ENCODE measurements at places on chromosomes 3 and 15. TPM values are rescaled to one million over a fixed set of nuclear protein-coding genes. Genes with fewer than 3 reads are reported as not detected.

DNA sequence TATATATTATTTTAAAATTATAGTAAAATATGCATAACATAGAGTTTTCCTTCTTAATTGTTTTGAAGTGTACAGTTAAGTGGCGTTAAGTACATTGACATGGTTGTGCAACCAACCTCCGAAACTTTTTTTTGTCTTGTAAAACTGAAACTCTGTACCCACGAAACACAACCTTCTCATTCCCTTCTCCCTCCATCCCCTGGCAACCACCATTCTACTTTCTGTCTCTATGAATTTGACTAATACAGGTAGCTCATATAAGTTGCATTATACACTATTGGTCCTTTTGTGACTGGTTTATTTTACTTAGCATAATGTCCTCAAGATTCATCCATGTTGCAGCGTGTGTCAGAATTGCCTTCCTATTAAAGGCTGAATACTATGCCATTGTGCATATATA, 179.4 kb downstream of the SATB1 start:
- no peak for DNase-seq

- DNase-seq, result no peak
Observed at GRCh38 chr3:4712109-4712508, 219.0 kb downstream of the ITPR1 start.

DNA sequence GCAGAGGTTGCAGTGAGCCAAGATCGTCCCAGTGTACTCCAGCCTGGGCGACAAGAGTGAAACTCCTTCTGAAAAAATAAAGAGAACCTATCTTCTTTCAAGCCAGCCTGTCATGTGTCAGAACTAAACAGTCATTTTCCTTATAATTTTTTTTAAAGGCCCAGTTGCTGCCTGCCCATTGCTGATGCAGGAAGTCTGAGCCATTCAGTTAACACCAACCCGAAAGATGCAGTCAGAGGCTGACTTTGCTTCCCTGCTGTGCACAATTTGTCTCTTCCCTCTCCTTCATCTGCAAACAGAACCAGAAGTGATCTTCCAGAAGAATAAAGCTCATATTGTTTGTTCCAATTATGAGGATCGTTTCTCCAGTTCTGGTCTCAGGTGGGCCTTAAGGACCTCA, 220.6 kb downstream of the SLCO3A1 start:
- no peak for DNase-seq

DNA sequence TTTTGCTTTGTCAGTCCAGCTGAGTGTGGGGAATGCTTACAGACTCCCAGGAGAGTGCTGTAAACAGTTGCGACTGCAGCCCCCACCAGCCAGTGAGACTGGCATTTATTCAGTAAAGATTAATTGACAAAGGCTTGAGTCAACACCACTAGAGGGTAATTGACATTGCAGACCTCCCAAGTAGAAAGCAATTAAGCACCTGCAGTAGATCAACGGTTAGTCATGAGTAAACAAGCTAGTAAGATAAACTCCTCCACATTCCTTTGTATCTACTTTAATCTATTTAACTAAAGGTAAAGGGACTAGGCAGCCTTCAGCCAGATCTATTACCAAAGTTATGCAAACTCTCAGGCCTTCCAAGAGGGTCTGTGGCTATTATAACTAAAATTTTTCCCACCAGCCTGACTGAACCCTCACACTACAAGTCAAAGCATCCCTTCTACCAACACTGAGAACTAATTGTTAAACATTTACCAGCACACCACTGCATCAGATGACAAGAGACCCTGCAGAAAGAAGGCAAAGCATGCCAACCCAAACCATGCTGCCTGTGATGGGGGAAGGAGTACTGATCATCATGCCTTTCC, 30.5 kb upstream of the GALNT15 start:
- DNase-seq, result no peak

DNA sequence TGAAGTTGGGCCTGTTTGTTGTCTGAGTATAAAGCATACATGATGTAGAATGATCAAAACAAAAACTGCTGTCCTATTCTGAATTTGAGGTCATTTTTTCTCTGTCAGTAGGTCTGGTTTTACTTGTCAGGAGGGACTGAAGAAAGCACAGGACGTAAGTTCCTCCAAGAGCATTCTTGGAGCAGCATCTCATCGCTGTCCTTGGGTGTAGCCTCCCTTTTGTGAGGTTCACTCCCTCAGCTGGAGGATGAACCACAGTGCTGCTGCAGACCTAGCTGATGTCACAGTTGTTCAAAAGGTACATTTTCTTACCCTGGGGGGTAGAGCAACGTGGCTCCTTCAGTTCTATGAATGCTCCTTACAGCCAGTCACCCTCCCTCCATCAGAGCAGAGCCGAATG, 490.0 kb upstream of the TBL1XR1 start:
- DNase-seq, result no peak

GRCh38 chr15:38516626-38517025, 48.0 kb downstream of the RASGRP1 start:
- DNase-seq, result no peak

DNA sequence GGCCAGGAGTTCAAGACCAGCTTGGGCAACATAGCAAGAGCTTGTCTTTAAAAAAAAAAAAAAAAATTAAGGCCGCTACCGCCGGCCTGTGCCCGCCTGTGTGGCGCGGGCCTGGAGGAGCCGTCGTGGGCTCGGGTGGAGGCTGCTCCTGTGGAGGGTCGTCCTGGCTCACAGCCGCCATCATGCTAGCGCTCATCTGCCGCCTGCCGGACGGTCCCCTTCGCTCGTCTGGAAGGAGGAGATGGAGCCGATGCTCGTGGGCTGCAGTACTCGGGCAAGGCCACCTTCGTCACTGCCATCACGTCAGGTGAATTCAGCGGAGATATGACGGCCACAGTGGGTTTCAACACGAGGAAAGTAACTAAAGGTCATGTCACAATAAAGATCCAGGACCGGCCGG, 37.4 kb downstream of the TFRC start:
- DNase-seq, result no peak

GRCh38 chr3:195240939-195241338, 30.0 kb downstream of the XXYLT1 start:
- peak; percentile 70 for DNase-seq

DNA sequence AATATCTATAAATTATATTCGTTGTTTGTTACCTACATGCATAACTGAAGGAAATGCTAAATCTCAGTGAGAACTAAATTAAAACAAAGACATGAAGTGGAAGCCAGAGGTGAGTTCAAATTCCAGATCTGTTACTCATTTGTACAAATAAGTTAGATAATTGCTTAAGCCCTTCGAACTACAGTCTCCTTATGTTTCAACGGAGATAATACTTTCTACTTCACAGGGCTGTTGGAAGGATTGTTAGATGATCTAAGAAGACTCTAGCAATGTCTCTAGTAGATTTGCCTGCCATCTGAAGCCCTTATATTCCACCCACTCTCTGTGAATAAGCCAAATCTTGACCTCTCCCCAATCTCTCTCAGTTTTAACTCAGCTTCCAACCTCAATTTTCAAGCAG, 125.8 kb downstream of the P2RY1 start:
- no peak for DNase-seq

- no peak for DNase-seq
Observed at GRCh38 chr3:128550471-128551126, 57.6 kb upstream of the GATA2 start.

DNA sequence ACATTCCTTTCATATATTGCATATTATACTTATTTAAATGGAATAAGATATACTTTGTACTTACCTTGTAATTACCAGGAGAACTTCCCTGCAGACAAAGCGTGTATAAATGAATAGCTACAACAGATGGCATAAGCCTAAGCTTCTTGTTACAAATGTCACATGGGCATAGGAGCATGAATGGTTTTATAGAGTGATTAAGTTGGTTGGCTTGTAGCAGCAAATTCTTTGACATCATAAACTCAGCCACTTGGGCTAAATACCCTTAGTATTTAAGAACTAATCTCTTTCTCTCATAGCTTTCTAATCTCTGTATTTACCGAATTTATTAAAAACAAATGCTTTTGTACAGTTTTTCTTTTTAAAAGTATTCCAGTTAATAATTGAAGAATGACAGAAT, at the start of gene UBAP1L:
Gene UBAP1L (minus strand): TSS at position 115 of the 400 bp plus-strand sequence. CDS start 8,985 bp downstream, outside the sequence.
- no peak for DNase-seq

DNA sequence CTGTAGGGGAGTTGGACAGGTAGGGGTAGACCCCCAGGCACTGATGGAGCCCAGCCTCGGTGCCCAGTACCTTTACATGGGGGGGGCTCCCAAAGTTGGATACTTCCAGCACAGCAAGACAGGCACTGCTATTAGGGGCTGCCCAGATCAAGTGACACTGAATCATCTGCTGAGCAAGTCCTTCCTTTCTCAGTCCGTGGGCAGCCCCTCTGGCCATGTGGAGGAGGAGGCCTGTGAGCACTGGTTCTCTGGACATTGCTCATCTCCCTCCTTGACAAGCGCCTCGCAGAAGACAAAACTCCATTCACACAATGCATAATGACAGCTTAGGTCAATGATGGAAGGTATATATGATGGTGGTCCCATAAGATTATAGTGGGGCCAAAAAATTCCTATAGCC, 35.7 kb downstream of the EEFSEC start:
- no peak for DNase-seq

GRCh38 chr3:140910860-140911259, 30.8 kb upstream of the SLC25A36 start:
- DNase-seq, result no peak

DNA sequence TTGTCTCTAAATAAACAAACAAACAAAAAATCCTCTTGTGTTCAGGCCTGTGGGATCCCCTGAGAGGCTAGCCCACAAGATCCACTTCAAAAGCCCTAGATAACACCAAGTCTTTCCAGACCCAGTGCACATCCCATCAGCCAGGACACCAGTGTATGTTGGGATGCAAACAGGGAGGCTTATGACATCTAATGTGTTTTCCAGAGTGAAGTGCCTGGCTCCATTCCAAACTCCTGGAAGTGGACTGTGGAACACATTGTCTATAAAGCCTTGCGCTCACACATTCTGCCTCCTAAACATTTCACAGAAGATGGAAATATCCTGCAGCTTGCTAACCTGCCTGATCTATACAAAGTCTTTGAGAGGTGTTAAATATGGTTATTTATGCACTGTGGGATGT, 57.0 kb downstream of the MLH1 start:
- DNase-seq, result no peak

GRCh38 chr3:84877092-84877491, 81.7 kb upstream of the CADM2 start:
- DNase-seq, result no peak

DNA sequence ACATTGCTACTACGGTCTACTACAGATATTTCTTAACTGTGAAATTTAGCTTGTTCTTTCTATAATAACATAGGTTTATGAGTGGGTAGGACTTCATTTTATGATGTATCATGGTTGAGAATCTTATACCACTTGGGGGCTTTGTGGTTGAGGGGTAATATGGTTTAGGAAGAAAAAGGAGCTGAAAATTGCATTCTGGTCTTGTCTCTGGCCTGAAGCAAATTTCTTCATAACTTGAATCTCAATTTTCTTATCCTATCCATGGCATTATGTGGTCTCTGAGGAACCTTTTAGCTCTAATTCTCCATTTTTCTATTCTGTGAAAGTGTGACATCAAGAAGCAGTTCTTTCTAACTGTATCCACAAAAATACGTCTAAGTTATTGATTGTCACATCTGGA, 341.0 kb downstream of the SOX2 start:
- DNase-seq, result no peak

DNA sequence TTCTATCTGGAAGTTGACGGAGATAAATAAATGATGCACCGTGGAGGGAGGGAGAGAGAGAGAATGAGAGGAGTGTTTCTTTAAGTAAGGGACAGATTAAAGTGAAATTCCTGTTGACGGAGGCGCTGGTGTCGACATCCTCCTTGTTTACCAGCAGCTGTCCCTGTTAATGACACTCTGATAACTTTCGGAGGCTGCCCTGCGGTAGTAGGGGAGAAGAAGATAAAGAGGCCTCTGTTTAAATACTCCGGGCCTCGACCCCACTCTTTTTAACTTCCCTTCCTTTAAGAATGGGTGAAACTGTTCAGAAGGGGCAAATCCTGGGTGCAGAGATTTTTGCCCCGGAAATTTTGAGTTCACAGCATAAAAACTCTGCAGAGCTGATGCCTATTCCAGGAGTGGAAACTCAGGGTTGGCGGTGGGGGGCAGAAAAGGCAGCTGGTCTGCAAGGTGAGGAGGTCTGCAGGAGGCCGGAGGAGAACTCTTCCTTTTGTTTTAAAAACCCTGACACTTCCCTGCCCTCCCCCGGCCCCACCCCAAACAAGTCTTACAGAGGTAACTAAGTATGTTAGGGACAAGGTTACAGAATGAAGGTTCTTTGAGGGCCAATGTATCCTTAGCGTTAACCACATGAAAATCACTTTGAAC, 276.6 kb upstream of the NR2F2 start:
- no peak for DNase-seq

DNA sequence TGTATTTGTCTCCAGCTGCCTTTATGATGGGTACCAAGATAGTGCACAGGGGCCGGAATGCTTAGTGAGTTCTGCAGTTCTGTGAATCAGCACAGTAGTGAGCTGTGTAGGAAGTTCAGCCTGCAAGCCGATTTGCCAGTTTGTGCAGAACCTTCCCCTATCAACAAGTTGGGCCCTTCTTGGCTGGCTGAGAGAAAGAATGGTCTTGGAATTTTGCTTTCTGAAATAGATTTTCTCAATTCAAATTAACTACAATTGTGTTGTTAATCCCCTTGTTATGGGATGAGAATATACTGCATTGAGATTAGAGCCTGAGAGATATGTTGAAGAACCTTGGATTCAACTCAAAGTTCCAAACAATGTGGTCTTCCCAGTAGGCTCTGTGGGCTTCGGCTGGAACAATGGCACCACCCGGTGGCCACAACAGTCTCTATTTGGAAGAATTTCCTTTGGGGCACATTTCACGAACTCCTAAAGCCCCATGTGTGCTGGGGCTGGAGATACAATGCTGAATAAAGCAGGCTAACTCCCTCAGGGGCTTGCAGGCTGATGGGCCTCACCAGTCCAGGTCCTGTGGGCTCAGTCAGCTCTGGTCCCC, 59.1 kb downstream of the TRIM42 start:
- DNase-seq, result no peak

- no peak for DNase-seq
Observed at GRCh38 chr3:143814443-143814889, 33.8 kb downstream of the SLC9A9 start.

Gene HDAC11
- 15.5 TPM for total RNA-seq

Gene RTP1
- not detected for total RNA-seq

Gene COX5A
- total RNA-seq, result 124 TPM

Gene SERINC4
- total RNA-seq, result not detected

Gene ZXDC
- total RNA-seq, result 31.0 TPM

Gene C3orf22
- total RNA-seq, result not detected

Gene NDUFB5
- 202 TPM for total RNA-seq

Gene ADCY5
- 39.5 TPM for total RNA-seq

Gene PPP1R14D
- total RNA-seq, result not detected

Gene TPRA1
- 33.0 TPM for total RNA-seq
